ENCODE measurements at places on chromosomes 1 and 21. TPM values are rescaled to one million over a fixed set of nuclear protein-coding genes. Genes with fewer than 3 reads are reported as not detected.

The CYP4A22 gene
- not detected for total RNA-seq

The CREG1 gene
- total RNA-seq = 71.1 TPM

The KISS1 gene
- total RNA-seq = 0.48 TPM

The TRPM2 gene
- 7.8 TPM for total RNA-seq

The HHIPL2 gene
- 12.3 TPM for total RNA-seq

The CD1B gene
- not detected for total RNA-seq

The CCDC185 gene
- not detected for total RNA-seq

The BEST4 gene
- total RNA-seq = 0.26 TPM

The RPE65 gene
- total RNA-seq = not detected

The LAX1 gene
- total RNA-seq = not detected

The TEDDM1 gene
- total RNA-seq = not detected

The NPR1 gene
- 1.4 TPM for total RNA-seq

The VHLL gene
- not detected for total RNA-seq

The TLR5 gene
- total RNA-seq = 0.49 TPM

The OPRD1 gene
- 0.08 TPM for total RNA-seq

The CYP4B1 gene
- total RNA-seq = not detected

The TSTD1 gene
- not detected for total RNA-seq

The SPRR5 gene
- not detected for total RNA-seq

The PADI4 gene
- not detected for total RNA-seq

The ADAMTS5 gene
- not detected for total RNA-seq

The SERPINC1 gene
- total RNA-seq = not detected

The OR4F29 gene
- not detected for total RNA-seq

The KRTAP19-2 gene
- not detected for total RNA-seq

Data from A549 treated with ZK216348 at 1 μM for 4 hours (cell line).